ENCODE measurements at places on chromosomes 13 and 19. TPM values are rescaled to one million over a fixed set of nuclear protein-coding genes. Genes with fewer than 3 reads are reported as not detected.
A peak's percentile ranks its signal among the peaks of the same experiment; 100 is the strongest.

- H3K36me3 ChIP-seq = peaks cover 50% of the 10 kb centered on the region
- no peak overlapping the region for H3K27ac ChIP-seq
- H3K4me1 ChIP-seq = peaks cover 25% of the 10 kb centered on the region
- no peak for DNase-seq
- no peak overlapping the region for H3K4me3 ChIP-seq
These were observed 12.2 kb downstream of the SUGP2 start for GRCh38 chr19:19021115-19021514.

DNA sequence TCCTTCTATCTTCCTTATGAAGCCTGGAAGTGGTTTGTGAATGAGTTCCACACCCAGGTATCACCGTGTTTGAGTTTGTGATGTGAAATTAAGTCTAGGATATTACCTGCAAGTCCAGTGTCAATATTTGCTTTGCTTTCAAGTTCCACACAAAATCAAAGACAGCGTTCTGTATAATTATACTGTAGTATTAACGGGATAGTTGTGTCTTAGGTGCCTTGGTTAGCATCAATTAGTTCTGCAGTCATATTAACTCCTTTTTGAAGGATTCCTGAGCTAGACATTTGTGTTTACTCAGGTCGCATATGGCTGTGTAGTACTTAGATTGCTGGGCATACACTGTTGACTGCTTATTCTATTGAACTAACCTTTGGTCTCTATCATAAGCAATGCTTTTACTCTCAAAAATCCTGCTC lies 54.4 kb downstream of the ERCC5 start:
- no peak for DNase-seq
- no peak overlapping the region for H3K4me3 ChIP-seq
- H3K36me3 ChIP-seq = no peaks in the 10 kb centered on the region
- peaks cover 2% of the 10 kb centered on the region for H3K27me3 ChIP-seq
- no peak overlapping the region for H3K27ac ChIP-seq

- H3K4me3 ChIP-seq = no peak overlapping the region
- peaks cover 29% of the 10 kb centered on the region for H3K4me1 ChIP-seq
- peak overlapping the region; percentile 47 for H3K27ac ChIP-seq
- no peaks in the 10 kb centered on the region for H3K36me3 ChIP-seq
- no peaks in the 10 kb centered on the region for H3K27me3 ChIP-seq
- no peak for DNase-seq
These were observed 9.1 kb downstream of the UBE2L5 start for GRCh38 chr13:30431269-30431940.

GRCh38 chr19:38877781-38878574 lies at the start of gene RINL:
TSS of gene RINL (minus strand) at chr19:38878275. CDS start at chr19:38876742, 1,533 bp downstream.
- H3K4me3 ChIP-seq = peak within 1 kb of the TSS; percentile 95
- H3K27me3 ChIP-seq = no peaks in the 10 kb centered on the region
- H3K4me1 ChIP-seq = peaks cover 34% of the 10 kb centered on the region
- peak; percentile 86 for DNase-seq
- H3K36me3 ChIP-seq = peaks cover 13% of the 10 kb centered on the region

Gene ZNF358
- total RNA-seq = 4.8 TPM

Gene MEIS3
- not detected for total RNA-seq

Data from activated CD8-positive, alpha-beta T cell treated with anti-CD3 and anti-CD28 coated beads for 36 hours (primary cell).